Muscle of back (tissue), 13 donors: ENCODE measurements at places on chromosomes 13 and 19. TPM values are rescaled to one million over a fixed set of nuclear protein-coding genes. Genes with fewer than 3 reads are reported as not detected.
A peak's percentile ranks its signal among the peaks of the same experiment; 100 is the strongest.

GRCh38 chr13:44646044-44646443 lies 69.9 kb upstream of the TSC22D1 start:
- no peak for DNase-seq

DNA sequence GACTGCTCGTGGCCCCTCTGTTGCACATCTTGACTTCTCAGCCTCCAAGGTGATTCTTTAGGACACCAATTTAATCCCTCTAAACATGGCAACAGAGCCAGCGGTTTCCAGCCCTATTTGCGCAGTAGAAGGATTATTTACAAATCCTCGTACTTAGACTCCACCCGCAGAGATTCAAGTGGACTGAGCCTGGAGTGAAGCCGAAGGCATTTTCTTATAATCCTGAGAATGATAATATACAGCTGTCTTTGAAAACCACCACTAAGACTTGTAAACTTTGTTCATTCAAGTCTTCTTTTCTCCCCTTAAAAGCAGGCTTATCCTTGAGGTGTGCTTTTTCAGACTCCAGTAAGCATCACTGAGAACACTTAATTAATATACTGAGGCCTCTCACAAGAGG lies 4.8 kb upstream of the DPRX start:
- no peak for DNase-seq

GRCh38 chr13:45542878-45543277 lies 72.7 kb downstream of the ERICH6B start:
- no peak for DNase-seq

Gene ATXN8OS
- polyA plus RNA-seq: 0.48 TPM

- no peak for DNase-seq
Observed at GRCh38 chr19:41366089-41366488, 2.1 kb upstream of the B9D2 start.

- DNase-seq: no peak
Observed at GRCh38 chr13:85019121-85019520, 780.1 kb downstream of the SLITRK6 start.

Gene PLVAP
- 73.4 TPM for polyA plus RNA-seq

DNA sequence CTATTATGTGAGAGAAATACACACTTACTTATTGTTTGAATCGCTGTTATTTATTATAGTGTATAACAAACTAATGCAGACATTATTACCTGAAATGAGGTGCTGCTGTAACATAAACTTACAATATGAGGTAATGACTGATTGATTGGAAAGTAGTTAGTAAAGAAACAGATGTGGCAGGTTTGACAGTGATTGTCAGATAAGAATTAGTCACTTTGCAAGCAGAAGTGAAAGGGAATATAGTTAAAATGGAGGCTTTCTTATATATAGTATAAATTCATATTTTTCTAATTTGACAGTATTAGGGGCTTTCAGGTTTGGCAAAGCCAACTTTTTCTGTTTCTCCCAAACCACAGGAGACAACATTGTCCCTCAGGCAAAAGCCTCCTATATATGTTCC lies 20.6 kb downstream of the MIR17HG start:
- no peak for DNase-seq

Gene CNN1
- 134 TPM for polyA plus RNA-seq

- DNase-seq: no peak
Observed at GRCh38 chr19:3154957-3155736, 19.3 kb downstream of the GNA15 start.

Gene ARID3A
- polyA plus RNA-seq: 11.9 TPM

- DNase-seq: no peak
Observed at GRCh38 chr19:10321874-10322835, 6.3 kb upstream of the FDX2 start.

DNA sequence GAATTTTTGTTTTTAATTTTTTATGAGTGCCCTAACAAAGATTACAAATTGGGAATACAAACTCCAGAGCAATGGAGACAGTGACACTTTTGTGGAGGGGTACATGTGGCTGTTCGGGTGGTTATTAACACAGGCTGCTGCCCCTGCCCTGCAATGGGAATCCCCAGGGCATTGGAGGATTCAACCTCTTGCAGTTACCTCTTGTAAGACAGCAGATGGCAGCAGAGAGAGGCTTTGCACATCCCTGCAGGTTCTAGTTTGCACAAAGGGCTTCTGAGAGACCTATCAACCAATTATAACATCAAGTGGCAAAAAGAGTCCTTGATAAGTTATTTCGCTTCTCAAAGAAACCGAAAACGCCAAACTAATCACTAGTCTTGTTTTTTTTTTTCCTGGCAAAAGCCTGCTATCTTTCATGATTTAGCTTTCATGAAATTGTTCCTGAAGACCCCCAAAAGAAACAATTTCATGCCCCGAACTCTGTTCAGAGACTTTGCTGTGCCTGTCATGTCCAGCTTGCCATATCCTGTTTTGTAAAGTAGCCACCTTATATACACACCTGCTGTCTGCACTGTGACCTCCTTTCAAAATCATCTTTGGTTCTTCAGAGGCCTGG lies 10.4 kb downstream of the GJB2 start:
- DNase-seq: peak; percentile 80

Gene SCEL
- 0.13 TPM for polyA plus RNA-seq

Gene ZNF836
- polyA plus RNA-seq: 8.8 TPM

GRCh38 chr13:94061301-94061700 lies 418.2 kb downstream of the DCT start:
- DNase-seq: no peak

DNA sequence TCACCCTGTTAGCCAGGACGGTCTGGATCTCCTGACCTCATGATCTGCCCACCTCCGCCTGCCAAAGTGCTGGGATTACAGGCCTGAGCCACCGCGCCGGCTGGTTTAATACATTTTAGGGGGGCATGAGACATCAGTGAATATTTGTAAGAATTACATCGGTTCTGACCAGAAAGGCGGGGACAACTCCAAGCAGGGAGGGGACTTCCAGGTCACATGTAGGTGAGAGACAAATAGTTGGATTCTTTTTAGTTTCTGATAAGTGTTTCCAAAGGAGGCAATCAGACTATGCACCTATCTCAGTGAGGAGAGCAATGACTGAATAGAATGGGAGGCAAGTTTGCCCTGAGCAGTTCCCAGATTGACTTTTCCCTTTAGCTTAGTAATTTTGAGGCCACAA lies 3.7 kb upstream of the ZNF552 start:
- no peak for DNase-seq

Gene BICRA
- polyA plus RNA-seq: 5.7 TPM

- DNase-seq: peak; percentile 92
Observed at GRCh38 chr13:37100731-37101130, 4.7 kb downstream of the CSNK1A1L start.

DNA sequence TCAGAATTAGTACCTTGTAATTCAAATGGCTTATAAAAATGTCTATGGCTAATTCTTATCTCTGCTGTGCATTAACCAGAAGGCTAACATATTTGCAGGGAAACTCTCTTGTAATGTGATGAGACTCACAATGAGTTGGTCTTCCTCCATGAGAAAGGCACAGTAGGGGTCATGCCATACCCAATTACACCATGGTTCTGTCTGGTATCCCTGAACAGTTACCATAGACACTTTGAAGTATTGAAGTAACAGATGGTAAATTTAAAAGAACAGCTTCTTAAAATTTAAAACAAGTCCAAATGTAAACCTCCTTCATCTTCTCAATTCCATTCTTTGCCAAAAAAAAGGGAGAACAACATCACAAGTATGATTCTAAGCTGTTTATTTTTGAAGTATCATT lies 22.6 kb upstream of the SLAIN1 start:
- DNase-seq: no peak

Gene KIR2DL1
- not detected for polyA plus RNA-seq

Gene LILRB1
- polyA plus RNA-seq: 0.83 TPM

DNA sequence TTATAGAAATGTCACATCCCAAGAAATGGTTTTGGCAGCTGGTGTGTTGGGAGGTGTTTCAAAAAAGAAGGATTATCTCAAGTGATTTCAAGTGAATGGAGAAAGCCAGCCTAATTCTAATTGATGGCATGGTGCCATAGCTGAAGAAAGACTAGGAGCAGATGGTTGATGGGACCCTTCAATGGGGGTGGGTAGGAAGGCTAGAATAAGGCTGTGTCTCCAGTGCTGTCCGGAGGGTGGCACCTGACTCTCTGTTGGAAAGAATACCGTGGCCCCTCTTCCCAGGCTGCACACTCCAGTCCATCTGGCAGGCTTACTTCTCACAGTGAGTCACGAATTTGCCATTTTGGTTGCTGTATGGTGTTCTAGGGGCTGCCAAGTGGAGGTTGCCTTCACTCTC lies 51.0 kb upstream of the GPR12 start:
- DNase-seq: no peak

Gene ZNF418
- 7.5 TPM for polyA plus RNA-seq

Gene PCDH17
- polyA plus RNA-seq: 6.4 TPM

Gene ZSCAN5A
- polyA plus RNA-seq: 7.7 TPM

Gene SEMA6B
- 27.5 TPM for polyA plus RNA-seq

Gene FLT3
- polyA plus RNA-seq: 0.08 TPM

Gene THSD8
- 3.2 TPM for polyA plus RNA-seq

GRCh38 chr13:36282821-36283432 lies 14.7 kb downstream of the CCDC169 start:
- peak; percentile 48 for DNase-seq

Gene C2CD4C
- 1.5 TPM for polyA plus RNA-seq

Gene LYPD4
- polyA plus RNA-seq: not detected

- no peak for DNase-seq
Observed at GRCh38 chr13:25633093-25633492, 261.3 kb downstream of the ATP8A2 start.

GRCh38 chr13:76160961-76161925 lies 525.1 kb downstream of the LMO7 start:
- DNase-seq: peak; percentile 84

DNA sequence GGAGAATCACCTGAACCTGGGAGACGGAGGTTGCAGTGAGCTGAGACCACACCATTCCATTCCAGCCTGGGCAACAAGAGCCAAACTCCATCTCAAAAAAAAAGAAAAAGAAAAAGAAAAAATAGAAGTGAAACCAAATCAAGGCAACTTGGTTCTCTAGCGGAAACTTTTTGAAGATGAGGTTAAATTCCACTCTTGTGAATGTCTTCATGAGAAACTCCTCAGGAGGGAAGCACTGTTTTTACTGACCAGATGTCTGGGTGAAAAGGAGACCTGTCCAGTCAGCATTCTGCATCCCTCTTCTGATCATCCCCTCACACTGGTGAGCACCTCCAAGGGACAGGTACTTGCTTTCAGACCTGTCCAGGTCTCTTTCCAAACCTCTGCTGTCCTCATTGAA lies 15.8 kb downstream of the BRD4 start:
- no peak for DNase-seq

GRCh38 chr19:31312009-31312676 lies 37.1 kb downstream of the TSHZ3 start:
- peak; percentile 70 for DNase-seq

Gene CRX
- not detected for polyA plus RNA-seq

Gene TNNI3
- 4.7 TPM for polyA plus RNA-seq

- no peak for DNase-seq
Observed at GRCh38 chr13:51768378-51768921, 35.5 kb downstream of the DHRS12 start.

- no peak for DNase-seq
Observed at GRCh38 chr13:91302111-91302510, 45.4 kb upstream of the MIR17HG start.

DNA sequence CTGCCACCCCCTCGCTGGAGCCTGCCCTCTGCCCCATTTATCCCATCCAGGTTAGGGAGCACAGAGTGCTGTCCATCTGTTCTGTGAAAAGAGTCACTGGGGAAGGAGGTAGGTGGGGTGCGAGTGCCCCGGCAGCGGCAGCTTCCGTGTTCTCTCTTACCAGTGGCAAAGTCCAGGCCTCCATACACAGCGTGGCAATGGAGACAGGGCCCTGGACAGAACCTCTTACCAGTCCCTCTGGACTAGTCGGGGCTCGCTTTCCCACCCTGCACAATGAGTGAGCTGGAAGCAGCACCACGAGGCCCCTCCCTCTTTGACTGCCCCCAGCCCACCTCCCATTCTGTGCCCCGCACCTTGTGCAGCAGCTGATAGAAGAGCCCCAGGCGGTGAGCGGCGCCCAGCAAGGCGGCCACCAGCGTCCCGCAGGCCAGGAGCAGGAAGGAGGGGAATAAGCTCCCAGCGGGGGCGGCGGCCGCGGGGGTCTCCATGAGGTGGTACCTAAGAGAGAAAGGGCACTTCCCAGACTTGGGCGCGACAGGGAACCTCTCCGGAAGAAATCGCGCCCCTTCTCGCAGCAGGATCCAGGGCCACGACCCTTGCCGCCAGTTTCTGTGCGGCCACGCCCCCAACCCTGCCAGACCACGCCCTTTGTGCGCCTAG lies 17.5 kb downstream of the SYDE1 start:
- DNase-seq: no peak

GRCh38 chr13:47757466-47758080 lies 243.5 kb downstream of the SUCLA2 start:
- no peak for DNase-seq

Gene PBX4
- polyA plus RNA-seq: 0.87 TPM
